ENCODE measurements at places on chromosomes 3 and 15.
A peak's percentile ranks its signal among the peaks of the same experiment; 100 is the strongest.

DNA sequence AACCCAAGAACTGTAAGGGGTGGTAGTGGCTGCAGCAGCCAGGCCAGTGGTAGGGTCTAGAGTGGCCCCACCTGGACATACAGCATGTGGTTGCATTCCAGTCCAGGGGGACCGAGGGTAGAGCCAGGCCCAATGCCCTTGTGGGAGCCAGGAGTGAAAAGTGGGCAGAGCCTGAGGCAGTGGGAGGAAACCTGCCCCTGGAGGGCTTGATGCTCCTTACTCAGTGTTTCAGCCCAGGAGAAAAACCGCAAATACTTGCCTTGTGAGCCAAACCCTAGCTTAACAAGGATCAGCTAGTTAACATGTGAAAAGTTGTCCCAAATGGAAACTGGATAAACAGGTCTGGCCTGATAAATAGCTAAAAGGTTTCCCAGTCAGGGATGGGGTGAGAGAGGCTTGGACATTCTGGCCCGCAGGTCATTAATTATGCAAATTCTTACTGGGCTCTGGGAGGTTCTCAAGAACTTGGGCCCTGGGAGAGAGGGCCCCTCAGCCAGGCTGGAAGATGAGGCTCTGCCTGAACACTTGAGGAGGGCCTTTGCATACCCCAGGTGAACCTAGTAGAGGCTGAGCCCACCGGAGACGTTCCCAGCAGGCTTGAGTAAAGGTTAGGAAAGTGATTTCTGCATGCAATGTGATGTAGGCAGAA is 222.1 kb downstream of the THSD4 start:
- no peak for DNase-seq

DNA sequence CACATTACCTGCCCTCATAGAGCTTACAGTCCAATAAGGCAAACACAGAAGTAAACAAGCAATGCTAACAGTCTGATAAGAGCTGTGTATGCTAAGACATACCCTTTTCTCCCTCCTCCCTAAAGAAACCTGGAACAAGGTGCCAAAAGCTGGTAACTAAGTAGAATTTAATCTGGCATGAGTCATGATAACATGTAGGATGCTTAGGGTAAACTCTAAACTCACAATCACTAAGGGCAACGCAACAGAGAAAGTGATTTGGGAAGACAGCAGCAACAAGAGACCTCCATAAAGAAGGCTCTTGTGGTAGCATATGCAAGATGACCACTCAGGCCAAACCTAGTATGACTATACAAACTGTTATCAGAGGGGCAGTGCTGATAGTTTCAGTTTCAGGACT is 55.5 kb downstream of the MYO1E start:
- no peak for DNase-seq

- DNase-seq = no peak
Observed at GRCh38 chr3:6229778-6230410, 631.0 kb upstream of the GRM7 start.

- no peak for DNase-seq
Observed at GRCh38 chr3:176651622-176652021, 545.7 kb downstream of the TBL1XR1 start.

DNA sequence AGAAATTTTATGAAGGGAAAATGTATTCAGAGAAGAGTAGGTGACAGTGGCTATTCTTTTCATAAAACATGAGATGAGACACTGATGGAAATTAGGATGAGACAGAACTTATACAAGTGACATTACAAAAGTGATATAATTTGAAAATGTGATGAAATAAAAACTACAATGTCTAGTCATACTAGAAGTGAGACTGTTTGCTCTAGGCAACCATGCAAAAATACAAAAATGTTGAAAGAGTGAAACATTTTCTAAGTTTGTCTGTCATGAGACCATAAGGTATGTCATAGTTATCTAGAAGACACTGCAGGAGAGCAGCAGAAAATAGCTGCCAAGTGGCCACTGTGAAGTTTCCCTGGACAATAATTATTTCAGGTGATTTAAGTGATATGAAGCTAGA is 459.5 kb downstream of the DIPK2A start:
- no peak for DNase-seq

GRCh38 chr3:123559040-123559861 is 25.6 kb downstream of the HACD2 start:
- DNase-seq = no peak

DNA sequence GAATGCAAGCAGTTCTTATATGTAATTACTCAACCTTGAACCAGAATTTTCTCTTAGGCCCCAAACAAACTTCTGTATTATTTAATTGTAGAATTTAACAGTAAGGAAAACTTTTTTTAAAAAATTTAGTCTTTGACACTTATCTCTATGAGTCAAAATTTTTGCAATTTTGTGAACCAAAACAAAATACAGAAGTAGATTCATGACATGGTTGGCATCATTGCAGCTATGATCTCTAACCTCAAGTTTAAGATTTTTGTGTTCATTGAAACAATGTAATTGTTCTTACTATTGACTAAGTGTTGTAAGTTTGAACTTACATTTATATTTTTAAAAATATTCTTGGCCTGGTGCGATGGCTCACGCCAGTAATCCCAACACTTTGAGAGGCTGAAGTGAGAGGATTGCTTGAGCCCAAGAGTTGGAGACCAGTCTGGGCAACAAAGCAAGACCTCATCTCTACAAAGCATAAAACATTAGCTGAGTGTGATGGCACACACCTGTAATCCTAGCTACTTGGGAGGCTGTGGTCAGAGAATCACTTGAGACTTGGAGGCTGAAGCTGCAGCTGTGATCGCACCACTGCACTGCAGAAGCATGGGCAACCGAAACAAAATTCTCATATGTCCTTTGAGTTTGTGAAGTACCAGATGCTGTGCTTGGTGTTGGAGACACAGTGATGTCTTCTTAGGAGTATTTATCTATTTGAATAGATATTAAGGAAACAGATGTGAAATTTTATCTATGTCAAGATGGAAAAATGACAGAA is 39.7 kb downstream of the STT3B start:
- DNase-seq = no peak

DNA sequence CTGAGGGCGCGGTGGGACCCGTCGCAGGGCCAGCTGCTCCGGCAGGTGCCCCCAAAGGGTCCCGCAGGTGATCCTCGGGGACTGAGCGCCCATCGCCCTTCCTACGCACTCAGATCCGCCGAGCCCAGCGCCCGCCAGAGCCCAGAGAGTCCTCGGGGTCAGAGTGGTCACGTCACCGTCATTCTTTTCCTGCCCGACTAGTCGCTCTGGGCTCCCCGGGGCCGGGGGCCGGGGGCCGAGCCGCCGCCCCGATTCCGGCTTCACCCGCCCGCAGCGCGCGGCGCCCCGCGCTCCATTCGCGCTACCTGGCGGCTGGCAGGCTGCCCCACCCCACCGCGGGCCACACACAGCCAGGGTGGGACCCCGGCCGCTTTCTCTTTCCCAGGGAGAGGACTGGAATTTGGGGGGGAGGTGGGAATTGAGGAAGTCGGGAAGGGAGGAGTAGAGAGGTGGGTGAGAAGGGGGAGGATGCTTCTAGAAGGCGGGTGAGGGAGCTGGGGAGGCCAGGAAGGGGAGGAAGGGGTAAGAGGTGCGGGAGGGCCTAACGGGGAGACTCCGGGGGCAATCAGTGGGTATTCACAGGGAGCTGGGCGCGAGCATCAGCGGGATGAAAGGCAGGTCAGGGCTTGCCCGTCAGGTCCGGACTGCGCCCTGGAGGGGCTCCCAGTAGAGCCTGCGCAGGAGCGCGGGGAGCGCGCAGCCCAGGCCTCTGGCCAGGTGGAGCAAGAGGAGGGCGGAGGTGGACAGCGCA is 36.1 kb upstream of the EPHB3 start:
- peak; percentile 11 for DNase-seq

Measured in T-cell (primary cell).